ENCODE measurements at places on chromosomes 4 and X.

- DNase-seq = no peak
These were observed 23.0 kb downstream of the CDKL5 start for GRCh38 chrX:18448416-18448815.

- no peak for DNase-seq
These were observed 80.5 kb downstream of the ALPK1 start for GRCh38 chr4:112377594-112378242.

- no peak for DNase-seq
These were observed 186.9 kb downstream of the FRMPD4 start for GRCh38 chrX:12325171-12325570.

DNA sequence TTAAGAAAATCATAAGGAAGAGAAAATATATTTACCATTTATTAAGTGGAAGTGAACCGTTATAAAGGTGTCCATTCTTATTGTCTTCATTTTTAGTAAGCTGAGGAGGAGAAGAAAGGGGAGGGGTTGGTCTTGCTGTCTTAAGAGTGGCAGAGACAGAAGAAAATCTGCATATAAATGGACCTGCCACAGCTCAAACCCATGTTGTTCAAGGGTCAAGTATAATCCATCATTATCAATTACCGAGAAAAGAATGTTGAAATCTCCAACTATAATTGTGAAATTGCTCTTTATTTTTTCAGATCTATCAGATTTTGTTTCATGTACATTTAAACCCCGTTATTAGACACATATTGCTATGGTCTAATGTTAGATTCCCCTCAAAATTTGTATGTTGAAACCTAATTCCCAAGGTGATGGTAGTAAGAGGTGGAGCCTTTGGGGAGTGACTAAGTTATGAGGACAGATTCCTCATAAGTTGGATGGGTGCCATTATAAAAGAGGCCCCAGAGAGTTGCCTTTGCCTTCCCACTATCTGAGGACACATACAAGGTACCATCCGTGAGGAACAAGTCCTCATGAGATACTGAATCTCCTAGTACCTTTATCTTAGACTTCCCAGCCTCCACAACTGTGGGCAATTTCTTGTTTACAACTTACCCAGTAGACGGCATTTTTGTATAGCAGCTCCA lies 58.5 kb upstream of the SMAD1 start:
- DNase-seq = no peak

DNA sequence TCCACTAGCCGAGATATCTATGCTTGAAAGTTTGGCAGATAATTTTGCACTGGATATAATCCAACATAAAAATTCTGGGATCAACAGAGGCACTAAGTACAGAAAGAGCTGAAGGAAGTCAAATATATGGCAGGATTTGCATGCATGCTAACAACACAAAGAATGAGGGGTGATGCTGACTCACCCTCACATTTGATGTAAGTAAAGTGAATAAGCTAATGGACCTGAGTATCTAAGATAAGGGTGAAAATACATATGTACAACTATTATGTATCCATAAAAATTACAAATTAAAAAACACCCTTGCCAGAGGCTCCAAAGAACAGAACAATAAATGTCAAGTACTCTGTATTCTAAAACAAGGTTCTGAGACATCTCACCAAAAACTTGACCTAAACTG lies 63.8 kb upstream of the PRDX4 start:
- no peak for DNase-seq

GRCh38 chr4:147312376-147313046 lies 168.4 kb upstream of the EDNRA start:
- no peak for DNase-seq

- DNase-seq = no peak
These were observed 8.2 kb downstream of the SYAP1 start for GRCh38 chrX:16727637-16728036.

- no peak for DNase-seq
These were observed 35.3 kb downstream of the FAT1 start for GRCh38 chr4:186688150-186688943.

Measured in cortex of kidney (tissue), 1 donor.